ENCODE measurements at places on chromosomes 2 and 18.

DNA sequence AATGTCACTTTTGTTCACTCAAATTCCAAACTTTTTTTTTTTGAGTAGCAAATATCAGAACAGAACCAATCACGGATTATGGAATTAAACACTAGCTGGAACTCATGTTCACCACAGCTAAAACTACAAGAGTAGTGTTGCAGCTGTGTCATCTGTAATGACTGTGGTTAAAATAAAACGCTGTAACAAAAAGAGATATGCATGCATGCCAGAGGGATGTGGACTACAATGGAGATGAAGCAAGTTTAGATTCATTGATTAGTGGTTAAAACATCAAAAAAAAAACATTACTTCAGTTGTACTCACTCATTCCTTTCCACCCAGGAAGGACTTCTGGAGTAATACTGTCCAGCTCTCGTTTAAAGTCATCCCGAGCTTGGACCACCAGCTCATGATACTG, 37.0 kb downstream of the IMMT start:
- DNase-seq = no peak

DNA sequence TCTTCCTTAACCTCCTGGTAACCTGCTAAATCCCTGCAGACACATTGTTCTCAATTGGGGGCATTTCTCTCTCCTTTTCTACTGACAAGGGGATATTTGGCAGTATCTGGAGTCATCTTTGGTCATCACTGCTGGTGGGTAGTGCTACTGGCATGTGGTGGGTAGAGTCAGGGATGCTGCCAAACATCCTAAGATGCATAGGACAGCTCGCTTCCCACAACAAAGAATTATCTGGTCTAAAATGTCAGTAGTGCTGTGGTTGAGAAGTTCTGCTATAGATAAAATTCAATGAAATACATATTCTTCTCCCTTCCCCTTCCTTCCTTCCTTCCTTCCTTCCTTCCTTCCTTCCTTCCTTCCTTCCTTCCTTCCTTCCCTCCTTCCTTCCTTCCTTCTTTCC, 18.7 kb upstream of the LHCGR start:
- no peak for DNase-seq

DNA sequence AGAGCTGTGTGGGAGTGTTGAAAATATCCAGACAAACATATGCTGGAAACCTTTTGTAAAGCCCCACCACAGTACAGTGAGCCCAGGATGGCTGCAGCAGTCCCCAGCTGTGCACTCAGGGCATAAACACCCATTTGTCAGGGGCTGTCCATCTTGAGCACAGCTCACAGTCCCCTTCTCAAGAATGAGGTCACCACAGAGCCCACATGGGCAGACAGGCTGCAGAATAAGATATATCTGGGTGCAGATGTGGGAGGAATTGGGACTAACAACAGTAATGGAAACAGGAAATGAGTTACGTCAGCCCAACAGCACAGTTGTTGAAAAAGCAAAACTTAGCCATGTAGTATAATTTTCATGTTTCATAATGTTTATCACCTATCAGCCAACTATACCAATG, 219.6 kb downstream of the ETAA1 start:
- DNase-seq = no peak

DNA sequence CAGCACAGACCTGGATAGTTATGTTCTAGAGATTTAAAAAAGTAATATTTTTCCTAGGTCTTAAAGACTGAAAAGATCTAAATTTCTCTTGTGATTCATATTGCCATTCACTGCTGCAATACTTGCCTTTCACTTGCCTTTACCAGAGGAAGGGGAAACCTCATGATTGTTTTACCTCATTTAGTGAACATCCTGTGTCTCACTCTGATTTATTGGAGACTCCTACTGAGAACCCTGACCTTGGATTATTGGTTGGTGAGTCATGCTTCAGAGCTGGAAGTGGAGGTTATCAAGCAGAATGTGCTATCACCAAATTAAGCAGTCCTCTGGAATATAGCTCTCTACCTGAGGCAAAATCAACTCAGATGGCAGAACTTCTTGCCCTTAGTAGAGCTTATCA, 500.5 kb downstream of the TSN start:
- no peak for DNase-seq

DNA sequence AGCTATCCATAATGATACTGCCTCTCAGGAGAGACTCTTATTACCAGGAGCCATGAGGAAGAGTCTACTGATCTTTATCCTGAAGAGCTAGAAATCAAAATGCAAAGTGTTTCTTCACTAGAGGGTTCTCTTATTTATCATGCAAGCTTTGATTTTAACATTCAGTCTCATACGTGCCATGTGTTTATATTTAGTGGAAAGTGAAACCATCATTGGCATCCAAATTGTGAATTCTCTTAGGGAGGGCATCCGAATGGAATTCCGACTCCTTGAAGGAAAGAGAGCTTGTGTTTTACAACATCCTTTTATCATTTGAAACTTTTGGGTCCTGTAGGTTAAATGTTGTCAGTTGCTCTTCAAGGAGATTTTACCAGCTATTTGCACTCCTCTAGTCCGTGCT, 170.4 kb upstream of the SESTD1 start:
- no peak for DNase-seq

GRCh38 chr2:7044253-7045250, 127.3 kb downstream of the RNF144A start:
- DNase-seq = no peak

- DNase-seq = no peak
Observed at GRCh38 chr2:150607390-150607811, 119.9 kb upstream of the RND3 start.

- DNase-seq = no peak
Observed at GRCh38 chr18:12679183-12679786, 21.4 kb upstream of the SPIRE1 start.

DNA sequence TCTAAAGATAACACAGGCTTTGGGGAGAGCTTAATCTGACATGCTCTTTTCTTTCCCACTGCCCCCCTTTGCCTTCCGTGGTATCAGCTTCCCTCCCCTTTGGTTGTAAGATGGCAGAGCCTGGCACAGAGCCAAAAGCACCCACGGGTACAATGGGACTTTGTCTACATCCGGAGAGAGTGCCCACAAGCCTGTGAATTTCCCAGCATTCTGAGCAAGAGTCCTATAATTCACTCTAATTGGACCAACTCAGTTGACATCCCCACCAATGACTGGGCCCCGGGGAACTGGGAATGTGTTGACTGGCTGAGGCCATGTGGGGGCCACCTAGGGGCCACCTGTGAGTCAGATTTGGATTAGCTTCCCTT, 20.1 kb upstream of the C2orf72 start:
- no peak for DNase-seq

DNA sequence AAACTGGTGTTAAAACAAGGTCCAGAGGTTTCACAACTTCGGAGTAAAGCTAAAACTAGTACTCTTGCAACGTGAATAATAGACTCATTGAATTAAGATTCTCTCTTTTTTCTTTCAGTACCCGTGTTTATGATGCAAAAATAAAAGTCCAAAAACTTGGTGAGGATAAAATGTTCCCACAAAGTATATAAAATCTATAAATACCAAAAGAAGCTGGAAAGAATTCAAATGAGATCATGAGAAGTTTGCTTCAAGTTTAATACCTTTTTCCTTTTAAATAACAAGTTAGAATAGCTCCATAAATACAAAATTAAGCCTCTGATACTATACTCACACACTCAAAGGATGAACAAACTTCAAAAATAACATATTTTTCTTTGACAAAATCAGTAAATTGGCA, 34.0 kb downstream of the METTL4 start:
- DNase-seq = no peak

DNA sequence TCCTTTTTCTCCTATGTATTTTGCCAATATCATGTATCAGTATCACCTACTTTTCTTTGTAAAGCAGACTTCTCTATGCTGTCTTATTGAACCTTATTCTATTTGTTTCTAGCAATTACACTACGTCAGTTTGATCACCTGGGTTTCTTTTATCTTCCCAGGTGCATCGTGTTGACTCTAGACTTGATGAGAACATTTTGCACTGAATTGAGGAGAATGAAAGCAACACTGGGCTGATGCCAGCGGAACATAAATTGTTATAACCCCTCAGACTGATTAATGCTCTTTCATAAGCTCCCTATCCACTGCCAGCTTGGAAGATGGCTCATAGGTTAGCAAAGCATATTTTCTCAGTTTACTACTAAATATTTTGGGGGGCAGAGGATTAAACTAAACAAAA, 140.6 kb downstream of the EPHA4 start:
- no peak for DNase-seq

- DNase-seq = no peak
Observed at GRCh38 chr18:63312019-63312409, 7.6 kb downstream of the BCL2 start.

- DNase-seq = no peak
Observed at GRCh38 chr2:19346983-19347618, 11.3 kb downstream of the OSR1 start.

DNA sequence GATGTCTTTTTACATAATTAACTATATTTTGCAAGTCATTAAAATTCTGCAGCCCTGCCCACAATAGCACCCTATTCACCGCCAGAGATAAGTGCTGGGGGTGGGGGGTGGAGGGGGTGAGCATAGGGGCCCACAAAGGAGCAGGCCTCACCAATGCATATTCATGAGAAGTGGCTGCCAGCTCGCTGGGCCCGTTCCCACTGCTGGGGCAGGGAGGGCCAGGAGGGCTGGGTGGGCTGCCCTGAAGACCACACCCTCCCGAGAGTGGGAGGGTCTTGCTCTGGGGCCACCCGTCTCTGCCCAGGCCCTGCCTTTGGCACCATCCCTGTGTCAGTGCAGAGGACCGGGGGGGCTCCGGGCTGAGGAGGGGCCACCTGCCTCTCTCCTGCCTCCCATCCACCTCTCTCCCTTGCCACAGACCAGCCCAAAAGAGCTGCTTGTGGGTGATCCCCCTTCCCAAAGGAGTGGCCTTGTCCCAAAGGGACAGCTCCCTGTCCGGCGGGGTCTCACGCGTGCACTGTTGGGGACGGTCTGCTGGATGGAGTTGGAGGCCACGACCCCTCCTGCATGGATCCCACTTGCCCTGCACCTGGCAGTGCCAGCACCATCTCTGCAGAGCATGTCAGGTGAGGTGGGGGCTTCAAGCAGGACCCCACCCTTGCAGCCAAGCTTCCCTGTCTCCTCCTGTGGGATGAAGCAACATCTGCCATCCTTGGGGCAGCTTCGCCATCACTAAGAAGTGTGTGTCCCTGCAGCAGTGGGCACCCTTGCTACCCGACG, 138.8 kb upstream of the GPC1 start:
- no peak for DNase-seq

DNA sequence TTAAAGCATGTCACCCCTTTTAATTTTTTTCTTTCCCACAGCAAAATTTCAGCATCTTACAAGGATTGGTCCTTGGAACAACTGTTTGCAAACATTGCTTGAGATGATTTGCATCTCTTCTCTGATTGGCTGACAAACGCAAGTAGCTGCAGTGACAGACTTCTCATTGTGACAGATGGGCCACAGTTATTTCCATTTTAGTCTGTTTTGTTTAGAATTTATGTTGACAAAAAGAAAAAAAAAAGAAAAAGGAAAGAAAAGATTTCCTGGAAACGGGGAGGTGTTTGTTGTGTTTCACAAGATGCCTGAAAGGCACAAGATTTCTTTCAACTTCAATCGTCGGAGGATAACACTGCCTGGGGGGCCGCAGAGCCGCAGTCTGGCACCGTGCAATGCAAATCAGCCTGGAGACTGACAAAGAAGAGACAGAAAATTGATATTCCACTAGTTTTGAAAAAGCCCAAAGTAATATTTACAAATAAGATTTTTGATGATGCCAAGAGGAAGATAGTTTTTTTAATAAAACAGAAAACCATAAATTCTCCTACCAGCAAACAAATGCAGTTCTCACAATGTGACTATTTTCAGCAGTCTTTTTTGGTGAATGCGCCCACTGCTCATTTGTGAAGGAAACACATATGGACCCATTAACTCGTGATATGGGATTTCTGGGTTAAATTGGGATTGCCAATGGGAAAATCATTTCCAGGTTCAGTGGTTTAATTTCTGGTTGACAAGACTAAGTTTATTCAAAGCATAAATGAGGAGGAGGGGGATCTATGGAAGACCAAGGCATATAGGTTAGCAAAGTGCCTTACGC, 296.2 kb upstream of the SMIM21 start:
- no peak for DNase-seq

- DNase-seq = peak; percentile 21
Observed at GRCh38 chr2:70977605-70978205, 725 bp upstream of the ANKRD53 start.

- DNase-seq = peak; percentile 84
Observed at GRCh38 chr2:69163109-69163508, 150.1 kb downstream of the ANTXR1 start.

DNA sequence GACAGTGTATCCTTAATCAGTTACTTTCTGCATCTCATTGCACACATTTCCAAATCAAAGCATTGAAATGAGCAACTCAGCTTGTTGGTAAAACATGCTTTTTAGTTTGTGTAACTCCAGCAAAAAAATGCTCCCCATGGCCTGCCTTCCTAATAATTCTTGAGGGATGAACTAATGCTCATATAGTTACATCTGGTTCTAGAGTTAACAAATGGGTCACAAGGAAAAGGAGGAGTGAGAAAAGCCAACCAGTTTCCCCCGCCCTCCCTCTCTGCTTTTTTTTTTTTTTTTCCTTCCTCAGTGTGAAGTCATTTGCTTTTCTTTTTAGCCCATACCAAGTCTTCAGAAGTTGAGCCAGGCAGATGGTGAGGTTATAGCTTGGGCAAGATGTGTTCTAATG, 231.7 kb downstream of the MTX2 start:
- DNase-seq = peak; percentile 69

- no peak for DNase-seq
Observed at GRCh38 chr18:35289727-35290093, 319 bp downstream of the ZSCAN30 start.

- no peak for DNase-seq
Observed at GRCh38 chr18:58454406-58455061, 174.4 kb downstream of the ALPK2 start.

- peak; percentile 7 for DNase-seq
Observed at GRCh38 chr18:25005541-25006403, 346.2 kb downstream of the ZNF521 start.

GRCh38 chr2:131046918-131047652, 46.2 kb downstream of the FAM168B start:
- no peak for DNase-seq

Measured in AG04449 (cell line).